SJCRH30 (cell line): ENCODE measurements at places on chromosomes 4 and X. TPM values are rescaled to one million over a fixed set of nuclear protein-coding genes. Genes with fewer than 3 reads are reported as not detected.

GRCh38 chr4:5403746-5404497, 304.4 kb downstream of the EVC2 start:
- no peak for DNase-seq

GRCh38 chr4:60089546-60090273, 1110.4 kb upstream of the ADGRL3 start:
- no peak for DNase-seq

The PAGE1 gene
- not detected in 2 replicates for total RNA-seq

- DNase-seq = no peak
These were observed 15.2 kb downstream of the C4orf46 start for GRCh38 chr4:158656439-158656838.

DNA sequence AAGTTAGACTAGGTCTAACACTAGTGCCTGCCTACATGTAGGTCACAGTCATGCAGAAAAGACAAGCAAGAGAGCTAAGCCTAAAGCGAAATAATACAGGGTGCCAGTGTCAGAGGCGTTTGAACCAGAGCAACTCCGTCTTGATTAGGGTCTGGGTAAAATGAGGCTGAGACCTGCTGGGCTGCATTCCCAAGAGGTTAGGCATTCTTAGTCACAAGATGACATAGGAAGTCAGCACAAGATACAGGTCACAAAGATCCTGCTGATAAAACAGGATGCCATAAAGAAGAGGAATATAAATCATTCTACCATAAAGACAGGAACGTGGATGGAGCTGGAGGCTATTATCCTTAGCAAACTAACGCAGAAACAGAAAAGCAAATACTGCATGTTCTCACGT, 120.9 kb downstream of the BEND2 start:
- DNase-seq = no peak

DNA sequence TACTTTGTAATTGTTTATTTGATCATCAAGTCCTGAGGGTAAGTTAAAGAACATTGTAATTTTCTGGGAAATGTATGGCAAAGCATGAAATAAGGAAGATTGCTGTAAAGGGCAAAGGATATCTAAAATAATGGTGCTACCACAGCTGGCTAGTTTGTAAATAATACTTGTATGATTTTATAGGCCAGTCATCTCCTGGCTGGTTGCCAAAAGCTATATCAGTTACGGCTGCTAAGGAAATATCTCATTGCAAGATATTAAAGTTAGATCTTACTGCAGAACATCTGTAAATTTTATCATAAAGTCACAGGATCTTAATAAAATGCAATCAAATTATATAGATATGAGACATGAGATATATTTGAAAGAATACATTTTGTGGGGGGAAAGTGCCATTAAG, 150.8 kb upstream of the CXCL13 start:
- DNase-seq = no peak

The SULT1E1 gene
- total RNA-seq = not detected in 2 replicates

DNA sequence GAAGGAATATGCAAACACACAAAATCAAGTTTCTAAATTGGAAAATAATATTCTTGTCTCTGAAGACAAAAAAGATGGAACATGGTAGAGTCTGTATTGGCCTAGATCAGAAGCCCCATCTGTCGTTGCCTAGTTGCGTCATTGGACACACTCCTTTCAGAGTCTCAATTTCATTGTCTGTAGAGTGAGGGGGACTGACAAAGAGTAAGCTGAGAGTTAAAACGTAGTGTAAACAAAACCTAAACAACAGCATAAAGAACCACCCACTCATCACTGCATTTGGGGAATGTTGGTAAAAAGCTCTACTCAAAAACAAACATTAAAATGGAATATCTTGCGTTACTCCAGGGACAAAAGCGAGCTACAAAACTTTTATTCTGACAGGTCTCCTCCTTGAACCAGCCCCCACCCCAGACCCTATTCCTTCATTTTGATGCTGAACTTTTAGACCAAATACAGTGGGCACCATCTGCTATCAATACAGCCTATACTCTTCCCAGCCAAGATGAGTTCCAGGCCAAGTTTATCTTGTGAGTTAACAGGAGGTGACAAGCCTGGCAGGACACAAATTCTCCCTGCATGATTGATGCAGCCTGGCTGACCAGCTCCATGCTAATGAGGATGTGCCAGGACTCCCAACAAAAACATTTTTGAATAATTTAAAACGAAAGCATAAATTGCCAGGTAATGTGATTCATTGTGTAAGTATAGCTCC, 125.2 kb downstream of the COL25A1 start:
- DNase-seq = no peak

- DNase-seq = peak; percentile 32
These were observed 11.3 kb upstream of the ANOS1 start for GRCh38 chrX:8743126-8743732.

The TLR6 gene
- 0.20 and 0.51 TPM in 2 replicates for total RNA-seq

GRCh38 chr4:156596706-156597329, 374.8 kb downstream of the PDGFC start:
- no peak for DNase-seq

The CCKAR gene
- 0.61 and 1.1 TPM in 2 replicates for total RNA-seq

DNA sequence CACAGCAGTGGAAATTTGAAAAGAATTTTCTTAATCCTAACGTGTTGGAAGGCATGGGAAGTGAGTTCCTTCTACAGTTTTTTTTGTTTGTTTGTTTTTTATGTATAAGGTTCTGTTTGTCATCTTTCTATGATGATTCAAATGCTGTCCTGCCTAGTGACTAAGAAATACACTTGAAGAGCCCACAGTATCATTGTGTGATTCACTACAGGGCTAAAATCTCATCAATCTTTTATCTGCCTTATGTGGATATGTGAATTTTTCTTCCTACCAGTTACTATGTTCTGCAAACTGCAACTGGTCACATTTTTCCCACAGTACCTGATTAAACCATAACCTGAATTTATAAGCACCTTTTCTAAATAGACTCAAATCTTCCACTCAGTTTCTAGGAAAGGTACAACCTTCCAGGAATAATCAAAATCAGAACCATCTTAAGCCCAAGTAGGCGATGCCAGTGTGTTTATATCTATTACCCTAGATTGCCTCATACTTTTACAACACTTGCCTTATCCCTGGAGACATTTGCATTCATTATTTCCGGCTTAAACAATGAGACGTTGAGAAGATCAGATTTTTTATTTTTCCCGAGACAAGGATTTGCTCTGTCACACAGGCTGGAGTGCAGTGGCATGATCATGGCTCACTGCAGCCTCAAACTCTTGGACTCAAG, 214.6 kb upstream of the GALNT7 start:
- no peak for DNase-seq

DNA sequence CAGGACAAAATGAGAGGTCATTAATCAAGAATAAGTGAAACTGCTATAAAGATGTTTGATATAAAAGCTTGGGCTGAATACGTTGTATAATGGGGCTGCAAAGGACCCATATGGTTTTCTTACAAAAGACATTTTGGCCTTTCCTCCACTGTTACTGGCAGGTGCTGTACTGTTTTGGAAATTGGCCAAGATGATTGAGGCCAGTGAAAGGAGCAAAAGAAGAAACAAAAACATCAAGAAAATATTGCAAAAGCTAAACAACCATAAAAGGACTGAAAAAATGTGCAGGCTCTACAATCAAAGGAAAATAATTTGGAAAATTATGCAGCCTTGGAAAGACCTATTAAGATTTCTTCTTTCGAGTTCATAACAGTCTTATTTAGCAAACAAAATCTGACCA, 222.2 kb upstream of the PPP1R2C start:
- no peak for DNase-seq

The GRK4 gene
- total RNA-seq = 3.8 and 5.9 TPM in 2 replicates

The PABPC5 gene
- total RNA-seq = 8.4 and 10.6 TPM in 2 replicates

The SLC2A9 gene
- total RNA-seq = 0.08 TPM in 1 of 2 replicates, not detected in the other

- no peak for DNase-seq
These were observed 200.7 kb upstream of the KLF8 start for GRCh38 chrX:56031409-56031808.

The NAP1L3 gene
- 0.47 and 0.66 TPM in 2 replicates for total RNA-seq

The WWC2 gene
- total RNA-seq = 23.3 and 23.7 TPM in 2 replicates

- DNase-seq = no peak
These were observed 185.4 kb downstream of the TSPAN5 start for GRCh38 chr4:98473046-98473445.

GRCh38 chrX:22534643-22535042, 261.9 kb downstream of the CBLL2 start:
- peak; percentile 7 for DNase-seq

GRCh38 chrX:118271775-118272174, 74.1 kb upstream of the WDR44 start:
- DNase-seq = peak; percentile 47

GRCh38 chrX:71148278-71148663, 3.6 kb downstream of the NLGN3 start:
- no peak for DNase-seq
